Left ventricle myocardium superior (tissue), 1 donor: ENCODE measurements at places on chromosomes 7 and 10. TPM values are rescaled to one million over a fixed set of nuclear protein-coding genes. Genes with fewer than 3 reads are reported as not detected.

Gene CRPPA
- total RNA-seq, result 7.5 TPM

Gene BRAF
- total RNA-seq, result 17.9 TPM

Gene IRF5
- total RNA-seq, result 2.9 TPM

Gene SLC18A3
- not detected for total RNA-seq

Gene SUN3
- not detected for total RNA-seq

Gene FERD3L
- not detected for total RNA-seq

Gene ASB15
- 96.2 TPM for total RNA-seq

Gene BAIAP2L1
- 2.0 TPM for total RNA-seq

Gene STRIP2
- 23.3 TPM for total RNA-seq

Gene PAPSS2
- total RNA-seq, result 11.8 TPM

Gene LRRC18
- not detected for total RNA-seq

Gene MACROH2A2
- total RNA-seq, result 15.2 TPM

Gene SPDYE6
- total RNA-seq, result not detected

Gene DNA2
- total RNA-seq, result 1.5 TPM

Gene ADCYAP1R1
- total RNA-seq, result 6.0 TPM

Gene TAS2R3
- total RNA-seq, result 0.47 TPM

Gene ADAMTS14
- total RNA-seq, result 0.10 TPM

Gene MSMB
- not detected for total RNA-seq

Gene C7orf57
- total RNA-seq, result not detected

Gene GPR85
- total RNA-seq, result 0.69 TPM

Gene CCDC3
- total RNA-seq, result 2.4 TPM

Gene PNLIP
- total RNA-seq, result not detected

Gene MRLN
- total RNA-seq, result not detected

Gene USP6NL
- 6.9 TPM for total RNA-seq

Gene FMC1
- total RNA-seq, result 37.6 TPM

Gene PPP1R17
- not detected for total RNA-seq

Gene EPC1
- 18.6 TPM for total RNA-seq

Gene PPP1R3A
- 127 TPM for total RNA-seq

Gene HGF
- total RNA-seq, result 2.4 TPM

Gene ARID5B
- total RNA-seq, result 12.9 TPM

Gene CARD11
- total RNA-seq, result 0.37 TPM

Gene DNAJC1
- total RNA-seq, result 14.1 TPM

Gene MYOZ1
- total RNA-seq, result 0.32 TPM

Gene IL2RA
- 1.5 TPM for total RNA-seq

Gene INA
- not detected for total RNA-seq

Gene EFCAB10
- total RNA-seq, result not detected

Gene LIPJ
- total RNA-seq, result not detected

Gene SORCS1
- 2.3 TPM for total RNA-seq

Gene RBP3
- total RNA-seq, result not detected

Gene GFRA1
- total RNA-seq, result 6.7 TPM

Gene CH25H
- 0.25 TPM for total RNA-seq
